ENCODE measurements at places on chromosomes 4 and X. TPM values are rescaled to one million over a fixed set of nuclear protein-coding genes. Genes with fewer than 3 reads are reported as not detected.

The AVPR2 gene
- not detected for total RNA-seq

The ARSD gene
- total RNA-seq = 9.7 TPM

The GPR143 gene
- not detected for total RNA-seq

The FAM241A gene
- total RNA-seq = 0.40 TPM

The TACR3 gene
- total RNA-seq = not detected

The VCX3A gene
- not detected for total RNA-seq

The RGN gene
- total RNA-seq = not detected
